ENCODE measurements at places on chromosomes 13 and 19. TPM values are rescaled to one million over a fixed set of nuclear protein-coding genes. Genes with fewer than 3 reads are reported as not detected.

Gene KLK4
- not detected for total RNA-seq

Gene TEX26
- total RNA-seq, result not detected

Gene FFAR2
- total RNA-seq, result not detected

Gene C13orf42
- not detected for total RNA-seq

Gene TEX29
- not detected for total RNA-seq

Gene NLRP5
- not detected for total RNA-seq

Gene KLK5
- total RNA-seq, result not detected
